ENCODE measurements at places on chromosomes 3 and 15.

DNA sequence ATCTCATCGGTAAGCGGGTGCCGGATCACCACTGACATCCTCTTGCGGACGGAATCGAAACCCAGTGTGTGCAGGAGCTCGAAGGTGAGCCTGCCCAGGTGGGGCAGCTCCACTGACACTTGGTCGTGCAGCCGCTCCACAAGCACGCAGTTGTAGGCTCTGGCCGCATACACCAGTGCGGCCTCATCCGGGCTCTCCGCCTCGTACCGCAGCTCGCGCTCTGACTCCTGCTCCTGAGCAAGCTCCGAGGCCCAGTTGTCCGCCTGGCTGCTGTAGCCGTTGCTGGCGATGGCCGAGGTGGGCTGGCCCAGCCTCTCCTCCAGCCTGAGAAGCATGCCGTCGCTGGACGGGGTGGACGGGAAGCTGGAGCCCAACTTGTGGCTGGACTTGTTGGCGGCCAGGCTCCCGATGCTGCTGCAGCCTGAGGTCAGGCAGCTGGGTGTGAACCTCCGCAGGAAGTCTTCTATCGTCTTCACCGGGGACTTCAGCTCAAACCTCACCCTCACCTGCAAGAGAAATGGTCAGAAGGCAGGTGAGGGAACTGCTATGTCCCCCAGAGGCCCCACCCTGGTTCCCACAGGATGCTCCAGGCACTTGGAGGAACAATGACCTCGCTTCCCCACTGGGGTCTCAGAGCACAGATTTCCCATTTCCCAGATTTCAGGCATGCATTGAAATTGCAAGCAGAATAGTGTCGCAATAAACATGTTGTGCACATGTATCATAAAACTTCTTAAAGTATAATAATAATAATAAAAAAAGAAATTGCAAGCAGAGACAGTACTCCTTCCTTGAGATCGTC, 149.2 kb downstream of the ATP10A start:
- no peak for DNase-seq

- DNase-seq: no peak
Measured at GRCh38 chr3:118186051-118186450, 848.6 kb downstream of the IGSF11 start.

DNA sequence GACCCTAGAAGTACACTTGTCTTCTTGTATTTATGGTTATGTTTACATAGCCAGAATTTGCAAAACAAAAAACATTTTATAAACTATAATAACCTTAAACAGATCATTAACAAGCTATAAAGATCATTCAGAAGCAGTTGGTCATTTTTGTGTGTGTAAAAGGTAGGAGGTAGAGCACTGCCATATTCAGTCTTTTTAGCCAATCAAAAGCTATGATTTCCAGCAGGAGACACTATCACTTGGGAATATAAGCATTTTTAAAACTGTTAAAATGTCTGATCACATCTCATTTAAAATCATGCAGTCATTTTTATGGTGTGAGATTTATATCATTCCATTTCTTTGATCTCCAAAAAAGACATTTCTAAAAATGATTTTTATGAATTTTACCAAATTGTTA, 42.6 kb upstream of the ATP2C1 start:
- DNase-seq: no peak

GRCh38 chr3:37467761-37468160, 293.4 kb upstream of the LRRFIP2 start:
- DNase-seq: no peak

DNA sequence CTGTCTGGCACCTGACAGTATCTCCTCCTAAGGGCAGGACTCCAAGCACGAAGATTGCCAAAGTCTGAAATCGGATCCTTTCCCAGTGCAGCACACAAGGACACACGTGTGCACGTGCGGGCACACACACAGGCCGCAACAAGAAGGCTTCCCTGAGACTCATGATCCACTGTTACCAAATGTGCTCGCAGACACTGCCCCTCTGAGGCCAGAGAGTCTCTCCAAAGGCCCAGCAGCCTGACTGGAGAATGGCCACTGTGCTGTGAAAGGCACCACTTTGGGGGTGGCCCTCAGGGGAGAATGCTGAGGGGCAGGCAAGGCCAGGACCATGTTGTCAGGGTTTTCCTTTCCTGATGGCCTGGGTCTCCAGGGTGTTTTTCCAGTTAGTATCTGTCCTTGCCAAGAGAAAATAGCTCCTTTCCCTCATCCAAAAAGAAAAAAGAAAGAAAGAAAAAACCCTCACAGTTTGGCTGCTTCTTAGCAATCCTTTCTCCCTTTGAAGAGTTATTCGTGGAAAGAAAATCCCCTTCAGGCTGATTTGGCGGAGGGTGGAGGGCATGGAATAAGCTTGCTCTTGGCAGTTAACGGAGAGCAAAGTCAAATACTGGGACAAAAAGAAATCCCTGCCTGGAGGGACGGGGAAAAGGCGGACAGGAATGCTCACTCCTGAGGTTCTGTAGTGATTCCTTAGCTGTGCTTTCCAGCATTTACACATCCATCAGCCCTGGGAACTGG, 112.2 kb upstream of the ETV5 start:
- DNase-seq: no peak

DNA sequence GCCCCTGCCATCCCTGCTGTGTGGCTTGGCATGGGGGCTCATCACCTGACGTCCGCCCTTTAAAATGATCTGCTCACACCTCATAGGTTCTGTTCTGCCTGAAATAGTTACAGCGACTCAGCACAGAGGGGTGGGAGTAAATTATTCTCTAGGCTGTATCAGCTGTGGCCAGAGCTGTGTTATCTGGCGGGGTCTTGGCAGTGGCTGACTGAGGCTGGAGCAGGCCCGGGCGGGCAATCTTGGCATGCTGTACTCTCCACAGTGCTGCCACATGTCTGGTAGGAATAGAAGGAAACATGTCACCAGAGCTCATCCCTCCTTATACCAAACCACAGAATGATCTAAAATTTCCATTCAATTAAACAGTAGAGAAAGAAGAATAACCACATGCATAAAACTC, 499.9 kb upstream of the LMCD1 start:
- no peak for DNase-seq

DNA sequence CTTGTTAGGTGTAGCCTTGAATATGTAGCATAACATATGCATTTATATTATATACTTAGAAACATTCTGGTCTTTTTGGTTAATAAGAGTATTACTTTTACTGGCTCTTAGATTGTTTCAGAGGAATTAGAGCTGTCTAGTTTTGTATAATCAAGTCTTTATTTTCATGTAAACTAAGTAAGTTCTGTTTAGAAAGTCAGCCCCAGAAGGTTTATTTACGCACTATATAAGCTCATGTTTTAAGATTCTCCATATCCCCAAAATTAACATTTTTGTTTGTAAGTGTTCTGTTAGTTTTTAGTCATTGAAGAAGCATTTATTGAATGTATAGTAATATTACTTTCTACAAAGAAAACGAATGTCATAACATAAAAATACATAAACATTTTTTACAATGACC, 158.1 kb downstream of the HCN4 start:
- no peak for DNase-seq

DNA sequence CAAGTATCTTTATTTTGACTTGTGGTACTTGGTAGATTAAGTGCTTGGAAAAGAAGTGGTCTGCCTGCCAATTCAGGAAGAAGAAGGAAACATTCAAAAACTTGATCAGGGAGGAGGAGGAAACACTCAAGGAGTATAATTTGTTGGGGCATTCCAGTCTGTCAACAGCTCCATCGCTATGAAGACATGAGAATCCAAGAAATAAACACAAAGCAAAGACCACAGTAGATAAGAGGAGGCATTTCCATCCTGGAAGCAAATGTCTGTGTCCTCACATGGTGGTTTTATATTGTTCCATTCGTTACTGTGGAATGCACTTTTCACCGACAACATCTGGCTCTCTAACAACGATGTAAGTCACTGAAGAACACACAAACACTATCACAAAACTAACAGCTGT, 176.1 kb upstream of the FRMD4B start:
- no peak for DNase-seq

- DNase-seq: no peak
Measured at GRCh38 chr3:3335903-3336302, 156.4 kb upstream of the CRBN start.

DNA sequence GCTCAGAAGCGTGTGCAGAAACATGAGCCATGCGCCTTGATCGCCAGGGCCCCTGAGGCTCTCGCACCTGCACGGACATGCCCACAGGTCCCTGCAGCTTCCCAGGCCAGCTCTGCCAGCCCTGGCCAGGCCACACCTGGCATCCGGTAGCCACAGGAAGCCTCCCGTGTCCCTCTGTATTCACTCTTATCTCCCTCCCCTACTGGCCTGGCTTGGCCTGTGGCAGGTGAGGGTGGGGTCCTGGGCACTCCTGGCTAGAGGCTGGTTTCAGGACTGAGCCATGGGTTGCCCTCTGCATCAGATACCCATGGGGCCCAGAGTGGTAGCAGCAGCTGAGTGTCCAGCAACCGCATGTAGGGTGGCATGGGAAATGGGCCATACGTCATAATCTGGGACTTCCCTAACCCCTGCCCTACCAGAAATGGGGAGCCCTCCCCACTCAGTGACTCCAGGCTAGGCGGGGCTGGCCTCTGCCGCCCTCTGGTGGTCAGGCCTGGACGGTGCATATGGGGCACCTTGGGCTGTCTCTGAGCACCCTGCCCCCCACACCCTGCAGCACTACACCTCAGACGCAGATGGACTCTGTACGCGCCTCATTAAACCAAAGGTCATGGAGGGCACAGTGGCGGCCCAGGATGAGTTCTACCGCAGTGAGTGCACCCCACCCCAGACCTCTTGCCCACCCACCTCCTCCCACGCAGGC, 12.6 kb upstream of the LMAN1L start:
- DNase-seq: no peak

- DNase-seq: no peak
Measured at GRCh38 chr3:32972482-32973146, 21.2 kb downstream of the CCR4 start.

DNA sequence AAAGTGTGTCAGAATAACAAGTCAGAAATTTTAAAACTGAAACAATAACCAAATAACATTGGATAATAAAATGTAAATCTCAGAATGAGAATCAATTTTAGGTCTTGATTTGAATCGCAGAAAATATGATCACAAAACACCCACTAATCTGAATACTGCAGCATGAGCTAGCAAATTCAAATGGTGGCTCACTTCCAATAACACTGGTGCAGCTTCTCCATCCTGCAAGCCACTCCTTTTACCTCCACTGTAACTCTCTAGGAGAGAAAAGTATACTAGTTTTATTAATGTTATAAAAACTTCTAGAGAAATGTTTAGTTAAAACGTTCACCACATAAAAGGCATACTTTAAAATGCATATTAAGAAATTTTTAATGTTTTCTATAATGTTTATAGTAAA, 30.4 kb downstream of the UBE3A start:
- DNase-seq: no peak

DNA sequence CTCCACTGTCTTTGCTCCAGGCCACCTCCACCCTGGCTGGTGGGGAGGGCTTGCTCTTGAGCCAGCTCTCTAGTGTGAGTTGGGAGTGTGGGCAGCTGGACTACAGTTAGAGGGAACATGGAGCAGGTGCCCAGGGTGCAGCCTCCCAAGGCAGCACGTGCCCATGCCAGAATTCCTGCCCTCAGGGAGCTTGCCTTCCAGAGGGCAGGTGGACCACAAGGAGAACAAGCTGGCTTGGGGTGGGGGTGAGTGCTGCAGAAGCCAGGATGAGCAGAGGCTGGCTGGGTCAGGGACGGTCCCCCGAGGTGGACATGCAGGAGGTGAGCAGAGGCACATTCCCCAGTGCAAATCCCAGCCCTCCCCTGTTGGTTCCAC, 89.5 kb downstream of the VGLL4 start:
- DNase-seq: no peak

GRCh38 chr3:52330194-52330805, 14.2 kb downstream of the DNAH1 start:
- no peak for DNase-seq

GRCh38 chr15:101426761-101427333, 62.7 kb downstream of the PCSK6 start:
- no peak for DNase-seq

DNA sequence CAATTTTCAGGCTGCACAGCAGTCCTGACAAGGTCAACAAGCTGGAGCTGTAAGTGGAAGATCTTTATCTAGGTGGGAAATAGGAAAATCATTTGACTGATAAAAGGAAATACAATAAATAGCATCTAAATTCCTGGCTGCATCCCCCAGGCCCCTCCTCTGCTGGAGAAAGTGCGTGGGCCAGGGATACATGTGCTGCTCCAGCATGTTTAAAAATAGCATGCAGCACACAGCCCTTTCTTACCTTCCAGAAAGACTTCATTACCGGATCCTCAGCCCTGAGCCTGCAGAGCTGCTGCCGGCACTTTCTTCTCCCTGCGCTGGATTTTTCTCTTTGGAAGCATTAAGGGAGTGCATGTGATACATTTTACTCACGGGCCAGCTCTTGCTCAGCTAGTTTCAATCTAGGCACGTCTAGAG, 77.3 kb downstream of the HMG20A start:
- DNase-seq: no peak

- no peak for DNase-seq
Measured at GRCh38 chr3:46406788-46407611, at the start of the genes CCR5AS and CCRL2. Gene CCR5AS, minus strand, starts transcription at chr3:46407066. Gene CCRL2, plus strand, starts transcription at chr3:46407259. Its CDS starts 821 bp downstream, at chr3:46408080.

DNA sequence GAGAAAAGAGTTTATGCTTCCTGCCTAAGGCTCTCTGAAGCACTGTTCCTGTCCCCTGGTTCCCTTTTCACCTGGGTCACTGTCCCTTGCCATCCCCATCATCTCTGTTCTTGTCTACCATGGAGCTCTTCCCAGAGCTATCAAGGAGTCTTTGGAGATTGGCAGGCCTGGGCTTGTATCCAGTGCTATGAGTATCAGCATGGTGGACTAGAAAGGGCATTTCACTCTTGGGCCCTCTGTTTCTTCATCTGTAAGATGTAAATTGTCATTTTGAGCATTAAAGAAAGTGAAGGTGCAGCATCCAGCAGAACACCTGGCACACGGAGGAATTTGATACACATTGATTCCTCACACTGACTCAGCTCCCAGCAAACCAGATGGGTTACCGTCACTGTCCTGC, 388.2 kb downstream of the CACNA2D3 start:
- DNase-seq: no peak

DNA sequence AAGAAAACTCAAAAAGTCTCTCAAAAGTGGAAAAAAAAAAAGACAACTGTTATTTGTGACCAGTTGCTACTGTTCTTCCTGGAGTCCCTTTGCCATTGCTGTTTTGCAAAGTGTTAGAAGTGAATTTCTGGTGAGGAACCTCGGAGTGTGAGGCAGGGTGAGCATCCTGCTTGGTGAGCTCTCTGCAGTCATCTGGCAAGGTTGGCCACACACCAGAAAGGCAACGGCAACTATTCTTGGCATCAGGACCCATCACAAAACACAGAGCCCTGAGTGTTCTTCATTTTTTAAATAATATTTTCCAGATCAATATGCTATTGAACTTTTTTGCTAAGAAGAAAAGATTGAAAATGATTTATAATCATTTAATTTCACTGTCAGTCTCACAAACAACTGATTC, 60.7 kb downstream of the CGNL1 start:
- DNase-seq: no peak

Data from cortex of kidney (tissue), 1 donor.